ENCODE measurements at places on chromosomes 2 and 18.

DNA sequence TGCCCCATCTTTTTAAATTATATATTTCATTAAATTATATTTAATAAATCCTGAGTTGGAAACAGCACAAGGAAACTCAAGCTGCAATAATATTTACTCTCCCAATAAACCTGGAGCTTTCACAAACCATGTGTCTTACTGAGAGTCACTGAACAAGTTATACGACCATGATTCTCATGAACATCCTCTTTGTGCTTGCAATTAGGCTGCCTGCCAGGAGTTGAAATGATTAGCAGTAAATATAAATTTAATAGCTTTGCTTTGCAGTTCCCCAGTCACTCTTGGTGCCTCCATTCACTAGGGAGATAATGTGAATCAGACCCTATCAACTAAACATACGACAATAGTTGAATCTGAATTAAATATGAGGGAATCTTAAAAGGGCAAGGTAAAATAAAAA is 905.1 kb downstream of the NRXN1 start:
- no peak for DNase-seq

DNA sequence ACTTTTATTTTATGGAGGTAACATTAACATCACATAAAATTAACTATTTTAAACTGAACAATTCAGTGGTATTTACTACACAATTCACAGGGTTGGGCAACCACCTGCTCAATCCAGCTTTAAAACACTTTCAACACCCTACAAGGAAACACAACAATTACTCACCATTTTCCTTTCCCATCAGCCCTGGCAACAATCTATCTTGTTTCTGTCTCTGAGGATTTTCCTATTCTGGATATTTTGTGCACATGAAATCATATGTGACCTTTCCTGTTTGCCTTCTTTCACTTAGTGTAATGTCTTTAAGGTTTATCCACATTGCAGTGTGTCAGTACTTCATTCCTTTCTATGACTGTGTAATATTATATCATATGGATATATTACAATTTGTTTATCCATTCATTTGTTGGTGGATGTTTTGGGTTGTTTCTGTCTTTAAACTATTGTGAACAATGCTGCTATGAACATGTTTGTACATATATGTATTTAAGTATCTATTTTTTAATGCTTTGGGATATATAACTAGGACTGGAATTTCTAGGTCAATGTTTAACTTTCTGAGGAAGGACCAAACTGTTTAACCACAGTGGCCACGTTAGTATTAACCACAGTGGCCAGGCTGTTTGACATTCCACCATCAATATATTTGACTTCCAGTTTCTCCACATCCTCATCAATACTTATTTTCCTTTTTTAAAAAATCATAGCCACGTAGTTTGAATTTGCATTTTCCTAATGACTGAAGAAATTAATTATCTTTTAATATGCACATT is 72.4 kb upstream of the KIF5C start:
- no peak for DNase-seq

- no peak for DNase-seq
These were observed 750.2 kb downstream of the SLC4A3 start for GRCh38 chr2:220377482-220378155.

DNA sequence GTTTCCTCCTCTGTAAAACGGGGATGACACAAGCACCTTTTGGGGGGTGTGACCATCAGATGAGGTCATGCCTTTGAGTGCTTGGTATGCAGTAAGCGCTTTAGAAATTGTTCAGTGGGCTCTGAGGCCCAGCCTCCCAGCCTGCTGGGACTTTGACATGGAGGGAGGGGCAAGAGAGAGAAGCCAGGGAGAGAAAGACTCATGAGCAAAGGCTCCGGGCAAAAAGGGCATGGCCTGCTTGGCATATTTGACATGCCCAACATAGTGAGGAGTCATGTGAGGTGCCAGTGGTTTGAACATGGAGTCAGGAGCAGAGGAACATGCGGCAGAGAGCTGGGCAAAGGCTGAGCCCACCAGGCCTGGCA is 14.0 kb downstream of the TNS1 start:
- no peak for DNase-seq

GRCh38 chr2:9109871-9110270 is 96.7 kb upstream of the ASAP2 start:
- DNase-seq = no peak

- DNase-seq = no peak
These were observed 106.3 kb downstream of the GPR39 start for GRCh38 chr2:132522901-132523300.

Measured in NB4 (cell line).